ENCODE measurements at places on chromosomes 6 and 20.
A peak's percentile ranks its signal among the peaks of the same experiment; 100 is the strongest.

GRCh38 chr6:124193132-124193531 is 389.5 kb downstream of the NKAIN2 start:
- DNase-seq = no peak

DNA sequence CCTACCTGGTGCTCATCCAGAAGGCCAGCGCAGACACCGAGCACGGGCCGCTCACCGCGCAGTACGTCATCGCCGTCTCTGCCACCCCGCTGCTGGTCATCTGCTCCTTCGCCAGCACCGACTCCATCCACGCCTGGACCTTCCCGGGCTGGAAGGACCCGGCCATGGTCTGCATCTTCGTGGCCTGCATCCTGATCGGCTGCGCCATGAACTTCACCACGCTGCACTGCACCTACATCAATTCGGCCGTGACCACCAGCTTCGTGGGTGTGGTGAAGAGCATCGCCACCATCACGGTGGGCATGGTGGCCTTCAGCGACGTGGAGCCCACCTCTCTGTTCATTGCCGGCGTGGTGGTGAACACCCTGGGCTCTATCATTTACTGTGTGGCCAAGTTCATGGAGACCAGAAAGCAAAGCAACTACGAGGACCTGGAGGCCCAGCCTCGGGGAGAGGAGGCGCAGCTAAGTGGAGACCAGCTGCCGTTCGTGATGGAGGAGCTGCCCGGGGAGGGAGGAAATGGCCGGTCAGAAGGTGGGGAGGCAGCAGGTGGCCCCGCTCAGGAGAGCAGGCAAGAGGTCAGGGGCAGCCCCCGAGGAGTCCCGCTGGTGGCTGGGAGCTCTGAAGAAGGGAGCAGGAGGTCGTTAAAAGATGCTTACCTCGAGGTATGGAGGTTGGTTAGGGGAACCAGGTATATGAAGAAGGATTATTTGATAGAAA is 2.0 kb downstream of the SLC35D3 start:
- DNase-seq = no peak

DNA sequence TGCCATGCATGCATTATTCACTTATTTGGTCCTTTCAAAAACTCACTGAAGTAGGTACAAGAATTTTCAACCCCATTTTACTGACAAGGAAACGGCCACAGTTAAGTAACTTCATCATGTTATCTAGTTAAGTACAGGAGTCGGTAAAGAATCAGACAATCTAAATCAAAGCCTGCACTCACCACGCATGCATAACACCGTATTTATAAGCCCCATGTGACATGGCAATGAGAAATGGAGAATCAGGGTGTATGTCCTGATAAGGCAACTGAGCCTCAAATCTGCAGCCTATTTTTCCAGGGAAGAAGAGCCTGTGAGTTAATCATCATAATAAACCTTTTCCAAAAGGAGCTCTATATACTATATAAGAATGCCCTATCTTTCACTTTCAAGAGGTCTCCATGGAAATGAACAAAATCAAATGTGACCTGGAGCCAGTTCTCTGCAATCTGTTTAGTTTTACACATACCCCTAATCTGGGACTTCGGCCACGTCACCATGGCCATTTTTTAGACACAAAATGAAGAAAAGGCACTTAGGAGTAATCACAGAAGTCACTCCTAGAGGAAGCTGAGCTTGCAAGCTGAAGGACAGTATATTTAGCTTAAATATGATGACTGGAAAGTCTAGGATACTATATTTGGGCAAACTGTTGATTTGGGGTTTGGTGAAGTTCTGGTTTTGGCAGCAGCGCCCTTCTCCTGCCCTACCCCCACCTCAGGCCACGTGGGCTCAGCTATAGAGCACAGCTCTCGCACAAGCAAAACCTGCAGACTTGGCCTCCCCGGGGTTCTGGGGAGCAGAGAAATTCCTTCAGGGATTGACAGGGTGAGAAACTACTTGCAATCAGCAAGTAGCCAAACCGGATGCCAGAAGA is 19.2 kb downstream of the TRAM2 start:
- DNase-seq = no peak

- no peak for DNase-seq
Measured at GRCh38 chr20:58587467-58587866, 63.6 kb upstream of the STX16 start.

DNA sequence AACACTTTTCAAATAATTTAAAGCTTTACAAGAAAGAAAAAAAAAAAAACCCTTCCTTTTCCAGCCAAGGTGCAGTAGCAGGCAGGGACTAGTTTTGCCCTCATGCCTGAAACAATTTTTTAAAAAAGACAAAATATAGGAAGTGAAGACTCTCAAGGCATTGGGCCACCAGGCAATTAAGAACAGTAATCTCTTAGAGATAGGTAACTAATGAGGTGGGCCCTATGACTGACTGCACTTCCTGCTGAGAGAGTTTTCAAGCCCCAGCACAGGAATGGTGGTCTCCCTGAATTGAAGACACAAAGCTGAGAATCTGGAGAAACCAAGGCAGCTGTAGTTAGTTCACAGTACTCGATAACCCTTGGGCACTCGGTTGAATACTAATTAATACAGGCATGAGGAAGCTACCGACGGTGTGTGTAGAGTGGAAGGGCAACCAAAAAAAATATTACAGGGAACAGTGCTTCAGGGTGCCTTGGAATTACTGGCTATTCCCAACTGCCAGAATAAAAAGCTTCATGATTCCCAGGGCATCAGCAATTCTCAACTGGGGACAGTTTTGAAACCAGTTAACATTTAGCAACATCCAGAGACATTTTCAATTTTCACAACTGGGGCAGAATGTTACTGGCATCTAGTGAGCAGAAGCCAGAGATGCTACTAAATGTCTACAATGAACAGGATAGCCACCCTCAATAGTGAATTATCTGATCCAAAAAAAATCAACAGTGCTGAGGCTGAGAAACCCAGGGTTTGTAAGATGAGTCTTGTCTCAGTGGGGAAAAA is 36.0 kb upstream of the PLN start:
- DNase-seq = no peak

DNA sequence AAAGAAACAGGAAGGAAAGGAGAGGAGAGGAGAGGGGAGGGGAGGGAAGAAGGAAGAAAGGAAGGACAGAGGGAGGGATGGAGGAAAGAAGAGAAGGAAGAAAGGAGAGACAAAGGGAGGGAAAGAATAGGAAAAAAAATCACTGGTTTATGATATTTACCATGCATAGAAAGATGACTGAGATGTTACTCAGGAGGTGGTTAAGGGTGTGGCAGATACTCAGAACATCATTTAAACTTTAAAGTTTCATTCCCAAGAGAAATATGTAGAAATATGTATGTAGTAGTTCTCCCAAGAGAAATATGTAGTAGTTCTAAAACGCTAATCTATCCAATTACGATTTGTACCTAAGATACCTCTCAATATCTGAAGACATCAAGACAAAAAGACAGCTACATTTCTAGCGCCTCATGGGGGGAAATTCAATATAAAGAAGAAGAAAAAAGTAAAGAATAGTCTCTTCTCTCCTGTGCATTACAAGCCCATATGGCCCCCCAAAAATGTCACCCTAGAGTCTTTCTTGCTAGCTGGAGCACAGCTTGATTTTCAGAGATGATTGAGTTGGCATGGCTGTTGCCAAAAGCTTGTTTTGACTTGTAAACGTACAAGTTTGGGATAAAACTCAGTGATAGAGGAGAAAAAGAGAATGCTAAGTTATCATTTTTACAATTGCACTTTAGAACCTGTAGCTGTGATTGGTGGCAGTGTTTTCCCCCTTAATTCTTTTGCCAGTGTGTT is 539.2 kb downstream of the CDH26 start:
- no peak for DNase-seq

GRCh38 chr20:57346477-57346876 is 4.6 kb upstream of the RAE1 start:
- peak; percentile 70 for DNase-seq

- no peak for DNase-seq
Measured at GRCh38 chr20:15603506-15603905, 969.7 kb downstream of the KIF16B start.

- no peak for DNase-seq
Measured at GRCh38 chr20:35820715-35821114, 48.9 kb downstream of the PHF20 start.

GRCh38 chr6:69820018-69820417 is 23.2 kb upstream of the LMBRD1 start:
- no peak for DNase-seq

DNA sequence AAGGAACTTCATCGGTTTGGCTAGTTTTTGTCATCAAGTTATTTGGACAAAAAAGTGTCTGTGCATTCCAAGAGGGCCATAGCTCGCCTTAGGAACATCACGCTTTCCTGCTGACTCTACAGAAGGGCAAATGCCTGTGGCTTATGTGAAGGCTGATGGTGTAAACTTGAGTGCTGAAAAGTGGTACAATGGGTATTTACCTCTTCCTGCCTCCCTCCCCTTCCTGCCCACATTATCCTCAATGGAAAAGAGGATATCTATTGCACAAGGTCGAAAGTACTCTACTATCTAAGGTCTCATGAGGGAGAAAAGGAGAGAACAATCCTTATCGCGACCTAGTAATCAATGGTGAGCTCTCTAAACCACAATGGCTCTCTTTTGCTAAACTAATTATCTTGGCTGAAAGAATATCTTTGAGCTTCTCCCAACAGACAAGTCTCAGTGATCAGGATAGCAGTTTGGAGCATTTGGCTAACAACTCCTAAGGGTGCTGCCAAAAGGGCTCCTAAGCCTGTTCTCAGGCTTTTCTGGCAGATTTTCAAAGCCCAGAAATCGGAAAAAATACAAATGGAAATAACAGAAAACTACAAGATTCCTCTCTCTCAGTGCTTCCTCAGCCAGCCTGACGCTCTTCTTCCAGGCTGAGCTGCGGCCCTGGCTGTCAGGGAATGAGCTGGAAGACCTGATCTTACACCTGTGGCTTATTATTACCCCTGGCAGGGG is 42.6 kb upstream of the ENPP1 start:
- DNase-seq = no peak

Measured in NCI-H446 (cell line).